ENCODE measurements at places on chromosomes 3 and 15.

DNA sequence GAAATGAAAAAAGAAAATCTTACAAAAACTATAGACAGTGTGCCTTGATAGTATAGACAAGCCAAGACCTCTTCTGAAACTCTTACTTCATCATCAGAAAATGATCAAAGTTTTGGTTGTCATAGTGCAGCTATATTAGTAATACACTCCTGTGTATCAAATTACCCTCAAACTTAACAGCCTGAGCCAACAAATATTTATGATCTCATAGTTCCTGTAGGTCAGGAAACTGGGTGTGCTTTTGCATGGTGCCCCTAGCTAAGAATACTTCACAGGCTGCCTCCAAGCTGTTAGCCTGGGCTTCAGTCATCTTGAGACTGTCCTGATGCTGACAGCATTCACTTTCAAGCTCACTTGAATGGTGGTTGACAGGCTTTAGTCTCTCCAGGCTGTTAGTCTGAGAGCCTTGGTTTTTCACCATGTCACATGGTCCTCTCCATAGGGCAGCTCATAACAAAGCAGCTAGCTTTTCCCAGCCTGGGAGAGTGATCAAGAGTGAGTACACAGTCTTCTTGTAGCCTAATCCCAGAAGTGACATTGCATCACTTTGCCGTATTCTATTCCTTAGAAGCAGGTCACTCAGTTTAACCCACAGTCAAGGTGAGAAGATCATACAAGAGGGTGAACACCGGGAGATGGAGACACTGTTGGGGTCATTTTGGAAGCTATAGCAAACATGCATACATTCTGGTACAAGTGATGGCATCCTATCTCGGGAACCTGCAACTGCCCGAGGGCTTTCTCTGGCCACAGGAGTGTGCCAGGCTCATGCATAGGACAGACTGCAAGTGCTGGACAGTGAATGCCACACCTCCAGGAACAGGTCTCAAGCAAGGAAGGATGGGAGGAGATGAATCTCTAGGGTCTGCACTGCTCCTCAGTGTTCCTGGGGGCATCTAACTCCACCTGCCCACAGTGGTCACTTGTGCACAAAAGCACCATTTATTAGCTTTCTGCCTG is 173.4 kb upstream of the CADPS start:
- DNase-seq: no peak

DNA sequence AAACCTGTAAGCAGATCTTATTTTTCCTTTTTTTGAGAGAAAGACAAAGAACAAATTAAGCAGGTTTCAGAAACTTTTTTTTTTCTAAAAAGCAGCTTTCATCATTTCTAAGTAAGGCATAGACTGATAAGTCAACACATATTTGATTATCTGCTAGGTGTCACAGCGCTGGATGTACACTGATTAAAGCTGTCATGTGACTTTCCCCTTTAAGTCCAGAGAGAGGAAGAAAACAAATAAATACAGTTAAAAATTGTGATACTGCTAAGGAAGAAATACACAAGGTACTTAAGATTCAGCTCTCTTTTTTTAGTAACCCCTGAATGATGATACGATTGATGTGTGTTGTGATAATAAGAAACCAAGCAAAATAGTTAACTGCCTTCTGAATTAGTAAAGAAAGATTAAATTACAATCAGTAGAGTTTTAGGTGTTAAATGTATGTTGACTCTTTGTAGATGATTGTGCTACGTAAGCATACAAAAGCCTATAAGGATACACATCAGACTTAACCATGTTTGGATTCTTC is 2.8 kb downstream of the GLCE start:
- no peak for DNase-seq

- peak; percentile 44 for DNase-seq
Measured at GRCh38 chr3:58260261-58260731, 22.7 kb downstream of the ABHD6 start.

- DNase-seq: no peak
Measured at GRCh38 chr15:62456011-62456920, 291.2 kb upstream of the C2CD4B start.

GRCh38 chr3:42655331-42655888 is 1.9 kb downstream of the ZBTB47 start:
- no peak for DNase-seq

GRCh38 chr3:53485675-53486403 is 8.6 kb upstream of the CACNA1D start:
- no peak for DNase-seq

DNA sequence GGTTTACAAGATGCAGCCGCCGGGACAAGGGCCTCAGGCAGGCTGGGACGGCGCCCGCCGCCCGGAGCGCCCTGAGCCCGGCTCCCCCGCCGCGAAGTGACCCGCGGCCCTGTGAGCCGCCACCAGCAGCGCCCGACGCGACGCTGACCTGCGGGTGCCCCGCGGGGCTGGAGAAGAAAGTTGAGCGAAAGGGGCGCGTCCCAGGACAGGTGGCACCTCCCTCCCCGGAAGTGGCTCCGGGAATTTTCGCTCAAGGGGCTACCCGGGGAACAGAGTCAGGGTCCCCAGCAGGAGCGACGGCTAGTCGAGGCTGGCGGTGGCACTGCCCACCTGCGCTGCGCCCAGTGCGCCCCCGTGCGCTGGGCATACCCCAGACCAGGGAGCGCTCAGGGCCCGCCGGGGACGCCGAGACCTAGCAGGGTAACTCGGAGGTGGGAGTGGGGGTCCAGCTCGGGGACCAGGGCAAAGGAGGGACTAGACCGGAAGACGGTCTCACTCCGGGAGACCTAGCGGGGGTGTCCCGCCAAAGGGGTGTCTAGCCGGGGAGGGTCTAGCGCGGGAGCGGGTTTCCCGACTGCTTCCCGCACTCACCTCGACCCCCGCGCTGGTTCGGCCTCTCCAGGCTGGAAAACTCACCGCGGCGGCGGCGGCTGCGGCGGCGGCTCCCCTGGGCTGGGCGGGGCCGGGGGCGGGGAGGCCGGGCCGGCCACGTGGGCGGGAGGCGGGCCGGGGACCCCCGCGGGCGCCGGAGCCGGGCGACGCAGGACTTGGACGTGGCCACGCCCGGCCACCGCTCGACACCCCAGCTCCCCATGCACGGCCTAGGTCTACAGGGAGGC is 18.4 kb downstream of the SPATA12 start:
- DNase-seq: peak; percentile 26

DNA sequence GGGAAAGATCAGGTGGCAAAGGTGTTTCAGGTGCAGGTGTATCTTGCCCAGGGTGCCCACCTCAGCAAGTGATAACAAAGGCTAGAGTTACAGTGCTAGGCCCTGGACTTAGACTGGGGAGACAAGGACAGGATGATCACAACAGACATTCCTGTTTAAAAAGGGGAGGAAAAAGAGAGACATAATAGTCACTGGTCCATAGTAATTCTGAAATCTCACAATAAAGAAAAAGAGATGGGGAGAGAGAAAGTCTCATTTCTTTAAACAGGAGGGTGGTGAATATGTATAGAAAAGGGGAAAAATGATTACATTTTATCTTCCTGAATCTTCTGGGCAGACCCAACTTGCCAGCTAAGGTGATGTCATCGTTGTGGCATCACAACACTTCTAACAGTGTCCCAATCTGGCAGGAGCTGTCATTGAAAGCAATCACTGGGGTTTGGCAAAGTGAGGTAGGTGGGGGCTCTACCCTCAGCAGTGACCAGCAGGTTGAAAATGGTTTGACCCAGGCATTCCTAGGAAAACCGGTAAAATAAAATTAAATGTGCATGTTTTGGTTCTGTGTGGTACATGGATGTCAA is 99.5 kb downstream of the ZNF621 start:
- no peak for DNase-seq

GRCh38 chr15:58962662-58963565 is 24.5 kb upstream of the RNF111 start:
- DNase-seq: no peak

DNA sequence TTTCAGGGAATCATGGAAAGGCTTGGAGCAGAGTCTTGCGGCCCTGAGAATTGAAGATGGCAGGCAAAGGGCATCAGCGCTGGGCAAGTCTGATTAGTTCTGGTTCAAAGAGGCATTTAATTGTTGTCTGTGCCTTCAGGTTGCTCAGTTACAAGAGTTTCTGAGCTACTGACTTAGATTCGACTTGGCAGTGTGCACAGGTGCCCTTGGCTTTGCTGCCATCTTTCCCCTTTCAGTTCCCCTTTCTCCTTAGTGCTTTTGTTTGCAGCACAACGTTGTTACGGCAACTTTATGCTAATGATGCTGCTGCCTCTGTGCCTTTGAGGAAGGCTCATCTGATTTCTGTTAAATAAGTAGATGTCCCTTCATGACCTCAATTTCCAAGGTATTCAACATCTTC is 12.5 kb downstream of the P2RY14 start:
- no peak for DNase-seq

DNA sequence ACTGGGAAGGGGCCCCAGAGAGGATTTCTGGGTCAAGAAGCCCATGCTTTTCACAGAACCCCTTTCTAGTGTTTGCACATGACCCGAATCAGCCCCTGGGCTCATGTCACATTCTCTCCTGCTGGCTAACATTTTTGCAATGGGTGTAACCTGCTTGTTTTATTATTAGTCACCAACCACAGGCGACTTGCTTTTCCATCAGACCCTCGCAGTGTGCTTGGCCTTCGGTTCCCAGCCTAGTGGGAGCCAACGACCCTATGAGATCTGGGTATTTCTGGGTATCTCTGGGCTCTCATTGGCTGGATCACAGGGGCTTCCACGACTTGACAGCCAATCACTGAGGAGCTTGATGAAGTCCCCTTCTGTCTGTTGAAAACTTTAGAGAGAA is 11.0 kb upstream of the FBLN2 start:
- DNase-seq: no peak

DNA sequence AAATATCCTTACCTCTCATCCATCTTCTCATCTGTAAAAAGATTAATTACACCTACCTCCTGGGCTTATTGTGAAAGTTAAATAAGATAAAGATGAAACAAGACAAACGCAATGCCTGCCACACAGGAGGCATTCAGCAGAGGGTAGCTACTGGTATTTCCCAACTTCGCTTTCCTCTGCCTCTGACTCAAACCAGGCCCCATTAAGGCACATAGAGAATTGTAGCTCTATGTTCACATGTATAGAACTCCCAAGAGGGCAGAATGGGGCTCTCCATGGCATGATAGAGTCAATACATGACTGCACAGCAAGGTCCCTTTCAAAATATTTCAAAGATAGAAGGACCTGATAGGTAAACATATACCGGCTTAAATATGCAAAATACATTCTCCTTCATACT is 1.4 kb downstream of the LYSMD2 start:
- DNase-seq: peak; percentile 29

GRCh38 chr3:152054315-152054714 is 180.9 kb downstream of the SUCNR1 start:
- no peak for DNase-seq

- DNase-seq: no peak
Measured at GRCh38 chr3:148735597-148735996, 37.9 kb downstream of the AGTR1 start.

DNA sequence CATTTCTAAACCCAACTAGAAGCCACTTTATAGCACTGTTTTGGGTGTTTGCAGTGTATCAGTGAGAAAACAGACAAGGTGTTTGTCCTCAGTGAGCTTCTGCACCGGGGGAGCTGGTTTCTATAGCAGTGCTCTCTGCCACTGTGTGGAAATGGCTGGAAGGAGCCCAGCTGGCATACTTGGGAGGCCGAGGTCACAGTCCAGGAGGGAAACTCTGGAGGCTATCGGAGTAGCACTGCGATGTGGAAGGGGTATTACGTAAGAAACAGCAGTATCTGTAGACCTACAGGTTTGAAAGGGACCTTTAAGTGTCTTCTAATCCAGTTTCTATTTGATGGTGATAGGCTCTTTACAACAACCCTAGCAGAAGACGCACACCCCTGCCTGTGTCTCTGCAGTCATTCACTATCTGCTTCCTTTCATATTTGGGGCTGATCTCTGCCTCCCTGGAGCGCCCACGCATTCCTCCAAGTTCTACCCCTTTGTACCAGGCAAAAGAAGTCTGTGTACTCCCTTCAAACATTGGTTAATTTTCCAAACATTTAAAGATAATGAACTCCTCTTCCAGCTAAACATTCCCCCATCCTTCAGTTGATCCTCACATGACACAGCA is 87.4 kb upstream of the ADAMTS17 start:
- no peak for DNase-seq

GRCh38 chr3:149581248-149581647 is 76.6 kb downstream of the WWTR1 start:
- no peak for DNase-seq

DNA sequence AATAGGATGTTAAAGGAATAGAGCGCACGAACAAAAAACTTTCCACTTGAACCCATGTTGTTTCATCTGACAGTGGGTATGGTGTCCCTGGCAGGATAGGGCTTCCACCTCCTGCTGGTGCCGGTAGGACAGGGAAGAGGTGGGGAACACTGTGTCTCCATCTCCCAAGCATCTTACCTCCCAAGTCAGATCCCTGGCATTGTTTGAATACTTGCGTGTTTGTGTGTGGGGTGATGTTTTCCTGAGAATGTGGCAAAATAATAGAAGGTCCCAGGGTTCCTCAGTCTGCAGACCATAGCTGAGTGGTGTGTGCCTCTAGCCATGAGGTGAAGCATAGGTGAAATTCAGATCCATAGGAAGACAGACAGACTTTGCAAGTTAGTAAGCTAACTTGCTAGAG is 119.4 kb downstream of the IGF1R start:
- no peak for DNase-seq

DNA sequence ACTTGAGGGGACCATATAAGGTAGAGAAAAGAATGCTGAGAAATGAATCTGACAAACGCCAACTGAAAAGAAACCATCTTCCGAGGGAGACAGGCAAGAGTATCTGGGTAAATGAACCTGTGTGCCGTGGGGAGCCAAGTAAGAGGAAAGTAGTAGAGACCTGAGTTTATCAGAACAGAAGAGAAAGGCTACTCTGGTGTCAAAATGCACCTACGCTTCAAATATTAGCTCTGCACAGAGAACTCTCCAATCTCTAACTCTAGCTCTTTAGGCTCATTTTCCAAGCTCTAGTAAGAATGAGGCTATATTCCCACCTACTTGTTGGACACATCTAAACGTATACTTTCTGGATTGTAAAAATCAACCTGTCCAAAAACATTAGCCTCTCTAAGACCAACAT is 53.5 kb downstream of the TOP2B start:
- DNase-seq: no peak

GRCh38 chr3:38114052-38114874 is 22.7 kb downstream of the ACAA1 start:
- DNase-seq: no peak

GRCh38 chr3:152480282-152480953 is 211.7 kb downstream of the MBNL1 start:
- no peak for DNase-seq

- DNase-seq: no peak
Measured at GRCh38 chr3:155158346-155159037, 78.4 kb downstream of the MME start.

GRCh38 chr3:173004681-173005080 is 136.4 kb downstream of the SPATA16 start:
- DNase-seq: no peak

GRCh38 chr3:156016902-156017301 is 103.5 kb upstream of the KCNAB1 start:
- DNase-seq: no peak

DNA sequence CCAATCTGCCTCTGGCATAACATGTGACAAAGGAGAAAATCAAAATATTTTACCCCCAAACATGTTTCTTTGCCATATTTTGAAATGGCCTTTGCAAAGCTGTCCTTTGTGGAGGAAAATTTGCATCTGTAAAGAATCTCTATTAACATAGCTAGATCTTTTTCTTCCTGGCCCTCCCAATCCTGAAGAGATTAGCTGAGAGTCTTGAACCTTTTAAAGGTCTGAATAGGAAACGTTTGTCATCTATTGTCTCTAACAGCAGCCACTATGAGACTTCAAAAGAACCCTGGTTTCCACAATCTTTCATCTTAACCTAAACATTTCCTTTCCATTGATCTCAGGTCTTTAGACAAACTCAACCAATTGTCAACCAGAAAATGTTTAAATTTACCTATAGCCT is 520.9 kb upstream of the TGFBR2 start:
- no peak for DNase-seq
